ENCODE measurements at places on chromosomes 1 and 21.
A peak's percentile ranks its signal among the peaks of the same experiment; 100 is the strongest.

GRCh38 chr1:79323239-79324025, 316.9 kb upstream of the ADGRL4 start:
- no peak for DNase-seq

- DNase-seq: no peak
Observed at GRCh38 chr1:174877208-174877673, 122.5 kb upstream of the CACYBP start.

- DNase-seq: no peak
Observed at GRCh38 chr1:46492269-46492853, 2.7 kb downstream of the DMBX1 start.

DNA sequence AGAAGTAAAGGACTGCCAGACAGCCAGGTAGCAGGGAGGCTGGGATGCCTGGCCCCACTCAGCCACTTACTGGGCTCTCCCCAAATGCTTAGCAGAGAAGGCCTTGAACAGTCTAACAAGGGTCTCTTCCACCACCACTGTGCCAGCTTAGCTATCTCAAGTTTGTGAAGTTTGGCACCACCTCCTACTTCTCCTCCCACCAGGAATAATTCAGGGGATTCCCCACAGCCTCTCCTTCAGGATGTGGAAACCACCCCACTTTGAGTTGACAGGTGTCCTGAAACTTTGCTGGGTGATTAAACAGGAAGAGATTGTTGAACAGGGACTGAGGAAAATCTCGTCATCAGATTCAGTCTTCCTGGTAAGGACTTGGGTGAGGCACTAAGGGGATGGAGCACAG, 59.4 kb upstream of the ATP1B1 start:
- no peak for DNase-seq

DNA sequence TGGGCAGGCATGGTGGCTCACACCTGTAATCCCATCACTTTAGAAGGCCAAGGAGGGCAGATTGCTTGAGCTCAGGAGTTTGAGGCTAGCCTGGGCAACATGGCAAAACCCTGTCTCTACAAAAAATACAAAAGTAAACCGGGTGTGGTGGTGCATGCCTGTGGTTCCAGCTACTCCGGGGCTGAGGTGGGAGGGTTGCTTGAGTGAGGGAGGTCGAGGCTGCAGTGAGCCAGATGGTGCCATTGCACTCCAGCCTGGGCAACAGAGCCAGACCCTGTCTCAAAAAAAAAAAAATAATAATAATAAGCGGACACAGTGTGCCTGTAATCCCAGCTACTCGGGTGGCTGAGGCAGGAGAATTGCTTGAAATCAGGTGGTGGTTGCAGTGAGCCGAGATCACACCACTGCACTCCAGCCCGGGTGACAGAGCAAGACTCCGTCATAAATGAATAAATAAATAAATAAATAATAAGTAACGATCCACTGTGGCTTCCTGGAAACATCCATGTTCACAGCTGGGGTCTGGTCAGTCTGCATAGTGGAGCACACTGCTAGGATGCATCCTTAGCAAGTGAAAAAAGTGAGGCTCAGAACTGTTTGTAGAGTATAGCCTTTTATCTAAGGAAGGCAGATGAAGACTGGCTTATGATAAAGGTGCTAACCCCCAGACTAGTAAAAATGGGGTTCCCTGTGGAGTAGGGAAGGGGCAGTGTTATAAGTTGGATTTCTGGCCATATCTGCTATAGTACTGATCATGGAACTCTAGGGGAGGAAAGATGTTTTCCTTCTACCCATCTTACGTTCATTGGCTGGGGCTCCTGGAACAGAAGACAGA, 15.7 kb downstream of the PKNOX1 start:
- DNase-seq: no peak

DNA sequence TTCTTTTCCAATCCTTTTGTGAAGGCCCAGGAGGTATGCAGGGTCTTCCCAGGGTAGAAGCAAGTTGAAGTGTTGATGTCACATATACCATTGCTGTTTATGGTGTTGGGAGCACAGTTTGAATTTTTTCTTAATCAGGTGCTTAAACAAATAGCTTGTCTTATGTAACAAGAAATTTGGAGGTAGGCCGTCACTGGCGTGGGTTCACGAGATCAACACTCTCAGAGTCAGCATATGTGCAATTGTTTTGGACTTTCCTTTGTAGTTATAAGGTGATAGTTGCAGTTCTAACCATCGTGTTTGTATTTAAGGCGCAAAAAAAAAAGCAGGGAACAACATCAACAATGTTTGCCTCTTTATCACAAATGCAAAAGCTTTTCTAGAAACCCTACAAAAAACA, 13.3 kb downstream of the FNBP1L start:
- no peak for DNase-seq

GRCh38 chr1:116794804-116795481, 40.7 kb downstream of the CD2 start:
- no peak for DNase-seq

DNA sequence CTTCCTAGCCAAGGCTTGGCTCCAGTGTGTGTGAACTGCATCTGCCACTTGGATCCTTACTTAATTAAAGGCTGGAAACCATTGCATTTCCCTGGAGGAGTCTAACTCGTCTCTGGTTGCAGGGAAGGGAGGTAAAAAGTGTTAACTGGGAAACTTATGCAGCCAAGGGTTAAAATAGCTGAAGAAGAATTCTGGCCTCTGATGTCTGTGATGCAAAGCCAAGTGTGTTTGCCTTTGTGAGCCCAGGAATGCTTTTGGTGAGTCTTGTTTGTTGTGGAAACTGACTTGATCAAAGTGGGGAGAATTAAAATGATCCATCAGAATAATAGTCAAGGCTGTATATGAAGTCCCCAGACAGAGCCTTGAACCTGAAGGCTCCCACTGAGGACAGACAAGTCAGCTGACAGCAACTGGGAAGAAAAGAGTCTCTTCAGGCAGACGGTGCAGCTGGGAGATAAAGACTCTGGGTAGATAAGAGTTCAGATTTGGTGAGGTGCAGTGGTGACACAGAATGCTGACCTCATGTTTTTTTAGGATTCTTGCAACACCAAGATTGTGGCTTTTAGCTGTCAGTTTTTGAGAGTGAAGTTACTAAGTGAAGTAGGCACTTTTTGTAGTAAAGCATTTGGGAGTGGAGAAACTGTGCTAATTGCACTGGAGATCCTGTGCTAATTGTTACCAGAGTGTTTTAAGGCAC, 59.5 kb upstream of the WLS start:
- no peak for DNase-seq

GRCh38 chr1:234734412-234734835, 124.4 kb upstream of the IRF2BP2 start:
- no peak for DNase-seq

GRCh38 chr1:224737353-224737727, 121.2 kb downstream of the CNIH3 start:
- DNase-seq: no peak

DNA sequence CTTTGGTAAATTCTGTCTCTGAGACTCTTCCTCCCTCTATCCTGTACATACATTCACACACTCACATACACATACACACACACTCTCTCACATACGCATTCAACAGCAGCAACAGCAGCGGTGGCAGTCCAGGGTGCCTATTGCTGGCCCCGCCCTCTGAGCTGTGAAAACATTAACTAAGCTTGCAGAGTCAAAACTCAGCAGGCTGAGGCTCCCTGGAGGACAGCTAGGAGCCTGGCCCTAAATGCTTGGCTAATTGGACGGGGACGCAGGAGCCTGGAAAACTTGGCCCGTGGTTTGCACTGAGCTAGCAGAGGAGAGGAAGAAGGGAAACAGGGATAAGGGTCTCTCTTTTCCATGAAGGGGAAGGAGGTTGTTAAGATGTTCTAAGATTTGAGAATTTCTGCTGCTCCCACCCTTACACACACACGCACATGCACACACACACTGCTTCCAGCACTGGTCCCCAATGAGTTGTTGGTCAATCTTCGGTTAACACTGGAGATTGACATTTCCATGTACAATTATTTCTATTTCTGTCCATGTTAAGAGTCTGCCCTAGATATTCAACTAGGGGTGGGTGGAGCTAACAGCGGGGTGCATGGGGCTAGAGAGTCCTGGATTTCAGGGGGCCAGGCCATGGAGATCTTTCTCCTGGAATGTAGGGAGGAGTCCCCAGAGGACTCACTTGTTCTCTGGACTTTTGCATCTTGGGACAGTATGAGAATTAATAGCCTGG, 94.2 kb downstream of the PLXNA2 start:
- no peak for DNase-seq

GRCh38 chr1:162939035-162939434, 78.1 kb upstream of the CCDC190 start:
- DNase-seq: no peak

- DNase-seq: peak; percentile 73
Observed at GRCh38 chr21:46183910-46184624, at the start of gene SPATC1L. SPATC1L (minus strand) TSS chr21:46184459; CDS start chr21:46182816, 1,643 bp downstream.

GRCh38 chr1:3978990-3979325, 78.9 kb upstream of the C1orf174 start:
- DNase-seq: no peak

Measured in activated CD8-positive, alpha-beta memory T cell treated with anti-CD3 and anti-CD28 coated beads, Interleukin-2, amount 50 U/mL, for 48 hours (primary cell).